Amniotic epithelial cell (primary cell): ENCODE measurements at places on chromosomes 12 and 14.

DNA sequence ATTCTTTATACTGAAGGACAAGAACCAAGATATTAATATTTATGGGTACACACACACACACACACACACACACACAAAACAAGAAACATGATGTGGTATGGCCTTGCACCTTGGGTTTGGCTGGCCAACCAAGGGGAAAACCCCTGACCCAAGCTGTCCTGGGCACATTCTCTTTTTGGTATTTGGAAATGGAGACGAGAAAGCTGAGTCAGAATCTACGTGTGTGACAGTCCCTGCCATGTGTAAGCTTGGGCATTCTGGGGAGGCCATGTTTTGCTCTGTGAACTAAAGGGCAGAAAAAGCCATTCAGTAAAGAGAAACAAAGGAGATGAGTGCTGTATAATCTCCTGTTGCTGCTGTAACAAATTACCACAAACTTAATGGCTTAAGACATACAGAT lies 35.6 kb downstream of the PTGER2 start:
- no peak for DNase-seq

- DNase-seq: peak; percentile 10
These were observed 24.2 kb downstream of the TRHDE start for GRCh38 chr12:72296389-72296788.

DNA sequence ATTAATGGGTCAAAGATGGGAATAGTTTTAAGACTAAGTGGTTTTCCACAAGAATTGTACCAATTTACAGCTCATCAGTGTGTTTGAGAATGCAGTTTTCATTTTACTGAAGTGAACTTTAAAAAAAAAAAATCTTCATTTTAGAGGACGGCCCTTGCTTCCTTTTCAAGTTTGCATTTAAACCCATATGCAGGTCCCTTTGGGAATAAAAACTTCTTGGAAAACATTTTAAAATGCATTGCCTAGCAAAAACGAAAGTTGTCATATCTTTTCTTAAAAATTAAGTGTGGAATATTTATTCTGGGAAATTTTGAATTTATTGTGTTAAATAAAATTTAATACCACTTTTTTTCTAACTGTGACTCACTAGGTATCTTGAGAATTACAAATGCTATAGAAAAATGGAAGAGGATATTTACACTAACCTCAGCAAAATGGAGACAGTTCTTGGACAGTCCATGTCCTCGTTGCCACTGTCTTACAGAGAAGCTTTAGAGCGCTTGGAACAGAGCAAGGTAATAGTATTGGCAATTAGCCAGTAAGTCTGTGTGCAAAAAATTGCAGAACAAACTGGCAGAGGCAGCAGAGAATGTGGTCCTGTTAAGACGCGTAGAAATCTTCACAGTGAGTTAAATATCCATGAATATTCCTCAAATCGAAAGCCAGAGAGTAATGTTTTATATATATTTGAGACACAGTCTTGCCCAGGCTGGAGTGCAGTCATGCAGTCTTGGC lies 209.7 kb downstream of the SYNE2 start:
- DNase-seq: no peak

GRCh38 chr14:104284107-104284592 lies 145.8 kb downstream of the KIF26A start:
- DNase-seq: no peak

GRCh38 chr12:58932806-58933681 lies 12.7 kb upstream of the LRIG3 start:
- no peak for DNase-seq
